ENCODE measurements at places on chromosomes 3 and 15. TPM values are rescaled to one million over a fixed set of nuclear protein-coding genes. Genes with fewer than 3 reads are reported as not detected.

The DGKG gene
- 2.5 TPM for total RNA-seq

The PARP3 gene
- 39.2 TPM for total RNA-seq

The MAP6D1 gene
- 0.59 TPM for total RNA-seq

The SRPRB gene
- total RNA-seq = 80.3 TPM

The LMAN1L gene
- under 0.01 TPM for total RNA-seq

The RGMA gene
- 2.5 TPM for total RNA-seq

The ERICH6 gene
- total RNA-seq = under 0.01 TPM

The TNFAIP8L3 gene
- 11.2 TPM for total RNA-seq

Data from osteoblast (primary cell).